ENCODE measurements at places on chromosomes 1 and 21.

- DNase-seq, result peak; percentile 23
Observed at GRCh38 chr1:46549697-46550681, 1.5 kb downstream of the KNCN start.

- no peak for DNase-seq
Observed at GRCh38 chr1:93001893-93002292, 40.6 kb upstream of the DIPK1A start.

GRCh38 chr1:54987919-54988705 is 7.7 kb downstream of the TMEM61 start:
- DNase-seq, result no peak

GRCh38 chr1:194495434-194495833 is 1309.0 kb upstream of the B3GALT2 start:
- no peak for DNase-seq

- no peak for DNase-seq
Observed at GRCh38 chr21:36881228-36881627, 85.2 kb downstream of the HLCS start.

DNA sequence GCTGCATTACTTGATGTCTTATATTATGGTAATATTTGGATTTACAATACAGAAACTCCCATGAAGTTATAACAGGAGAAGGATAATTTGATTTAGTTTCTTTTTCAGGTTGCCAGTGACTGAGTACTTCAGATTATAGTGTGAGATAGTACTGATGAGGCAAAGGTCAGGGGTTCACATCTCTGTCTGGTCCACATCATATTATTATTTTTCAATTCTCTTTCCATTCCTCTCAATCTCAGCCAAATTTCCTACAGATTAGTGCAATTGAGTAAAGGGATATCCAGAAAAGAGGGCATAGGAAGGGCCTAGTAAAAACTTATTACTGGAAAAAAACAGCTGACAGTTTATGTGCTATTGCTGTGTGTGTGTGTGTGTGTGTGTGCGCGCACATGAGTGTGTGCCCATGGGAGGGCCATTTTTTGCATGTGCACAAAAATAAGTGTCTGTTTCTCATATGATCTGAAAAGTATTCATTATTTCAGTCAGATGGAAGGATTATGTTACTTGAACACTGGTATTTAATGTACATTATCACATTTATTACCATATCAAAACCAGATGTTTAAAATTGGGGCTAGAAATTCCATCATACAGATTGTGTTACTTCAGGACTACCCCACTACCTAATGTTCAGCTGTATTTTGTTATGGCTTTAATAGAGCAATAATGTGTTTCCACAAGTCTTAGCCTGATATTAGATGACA is 78.3 kb upstream of the KCNK2 start:
- DNase-seq, result no peak

DNA sequence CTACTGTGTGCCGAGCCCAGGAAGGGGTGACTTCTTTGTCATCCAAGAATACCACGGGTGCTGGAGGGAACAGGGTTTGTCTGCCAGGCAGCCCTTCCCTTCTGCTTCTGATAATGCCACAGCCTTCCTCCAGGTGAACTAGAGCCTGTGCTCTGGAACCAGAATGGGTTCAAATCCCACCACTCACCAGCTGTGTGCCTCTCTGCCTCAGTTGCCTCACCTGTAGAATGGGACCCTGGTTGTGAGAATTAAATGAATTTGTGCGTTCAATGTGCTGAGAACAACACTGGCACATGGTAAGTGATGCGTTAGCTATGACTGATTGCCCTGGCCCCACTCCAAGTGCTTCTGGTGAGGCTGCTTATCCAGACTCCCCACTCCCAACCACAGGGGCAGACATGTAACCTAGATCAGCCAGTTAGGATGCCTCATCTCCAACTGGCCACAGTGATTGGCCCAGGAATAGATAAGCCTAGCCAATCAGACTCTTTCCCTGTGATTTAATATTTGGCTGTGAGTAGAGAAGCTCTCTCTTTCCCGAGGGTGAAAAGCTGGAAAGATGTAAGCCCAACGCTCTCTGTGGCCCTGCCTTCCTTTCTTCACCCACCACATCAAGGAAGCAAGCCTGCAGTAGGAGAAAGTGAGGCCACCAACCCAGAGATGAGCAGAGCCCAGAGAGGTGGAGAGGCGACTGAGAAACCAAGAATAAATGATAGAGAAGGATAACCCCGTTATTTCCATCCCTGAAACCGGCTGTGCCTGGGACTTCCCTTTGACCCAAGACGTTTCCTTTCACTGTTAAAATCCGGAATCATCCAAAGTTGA is 20.8 kb upstream of the LAPTM5 start:
- peak; percentile 60 for DNase-seq

DNA sequence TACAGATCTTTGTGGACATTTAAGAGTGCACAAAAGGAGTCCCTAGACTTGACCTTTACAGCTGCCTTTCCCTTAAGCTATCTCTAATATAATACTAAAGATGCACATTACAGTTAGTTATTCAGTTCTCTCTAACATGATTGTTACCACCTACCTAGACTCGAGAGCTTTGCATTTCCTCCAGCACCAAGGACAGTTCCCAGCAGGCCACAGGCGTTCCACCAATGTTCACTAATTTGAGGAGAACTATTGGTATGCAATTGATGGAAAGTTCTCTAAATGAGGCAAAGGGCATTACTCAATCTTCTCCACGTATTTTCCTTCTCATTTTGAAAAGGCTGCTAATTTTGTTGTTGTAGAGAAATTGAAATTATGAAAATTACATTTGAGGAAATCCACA is 5.4 kb upstream of the NTNG1 start:
- DNase-seq, result no peak

DNA sequence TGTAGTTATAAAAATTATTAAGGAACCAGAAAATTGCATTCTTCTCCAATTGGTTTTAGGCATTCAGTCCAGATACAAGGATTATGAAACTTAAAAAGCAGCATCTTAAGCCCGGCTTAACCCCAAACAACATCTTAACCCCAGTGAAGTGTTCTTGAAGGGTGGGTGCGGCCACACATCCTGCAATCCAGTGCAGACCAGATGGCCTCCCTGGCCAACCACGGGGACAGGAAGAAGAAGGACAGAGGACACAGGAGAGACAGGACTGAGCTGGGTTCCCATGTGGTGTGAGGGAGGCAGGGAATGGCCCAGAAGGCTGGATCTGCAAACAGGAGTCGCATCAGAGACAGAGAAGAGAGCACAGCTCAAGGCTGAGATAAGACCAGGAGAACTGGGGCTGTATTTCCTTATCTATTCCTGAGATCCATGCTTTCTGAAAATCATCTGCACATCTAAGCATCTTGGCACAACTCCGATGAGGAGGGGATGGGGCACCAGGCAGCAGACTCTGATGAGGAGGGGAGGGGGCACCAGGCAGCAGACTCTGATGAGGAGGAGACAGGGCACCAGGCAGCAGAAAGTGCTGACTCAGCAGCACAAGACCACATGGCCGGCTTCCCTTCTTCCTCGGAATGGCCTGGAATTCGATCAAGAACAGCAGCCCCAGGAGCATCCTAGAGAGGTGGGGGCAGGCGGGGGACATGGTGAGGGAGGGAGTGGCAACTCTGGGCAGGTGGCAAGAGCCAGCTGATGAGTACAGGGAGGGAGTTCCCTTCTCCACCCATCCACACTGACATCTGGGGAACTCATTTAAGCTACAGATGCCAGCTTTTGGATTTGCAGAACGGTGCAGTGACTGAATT is 26.6 kb downstream of the ABCG1 start:
- no peak for DNase-seq

DNA sequence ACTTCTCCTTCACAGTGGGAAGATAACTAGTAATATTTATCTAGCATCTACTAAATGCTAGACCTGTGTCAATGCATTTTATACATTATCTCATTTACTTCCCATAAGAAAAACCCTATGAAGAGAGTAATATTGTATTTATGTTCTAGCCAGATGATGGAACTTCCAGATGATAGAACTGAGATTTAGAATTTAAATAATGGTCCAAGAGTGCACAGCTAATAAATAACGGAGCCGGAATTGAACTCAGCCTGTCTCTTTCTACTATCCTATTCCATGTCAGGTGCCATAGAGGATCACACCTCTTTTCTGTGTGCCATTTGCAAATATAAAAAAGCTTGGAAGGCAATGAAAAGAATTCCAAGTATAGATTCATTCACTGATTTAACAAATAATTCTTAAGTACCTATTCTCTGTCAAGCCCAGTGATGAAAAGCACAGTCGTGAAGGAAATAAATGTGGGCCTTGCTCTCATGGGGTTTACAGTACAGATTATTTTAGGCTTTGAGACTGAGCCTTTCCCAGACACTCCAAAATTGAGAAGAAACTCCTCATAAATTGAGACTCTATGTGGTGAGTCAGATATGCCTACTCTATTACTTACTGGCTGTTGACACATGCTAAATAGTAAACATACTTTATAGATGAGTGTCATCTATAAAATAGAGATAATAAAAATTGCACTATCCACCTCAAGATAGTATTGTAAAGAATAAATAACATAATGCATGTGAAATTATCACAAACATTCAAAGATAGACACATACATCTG is 378.0 kb upstream of the PRMT6 start:
- no peak for DNase-seq

Measured in kidney epithelial cell (primary cell).